Glomerular endothelial cell (primary cell): ENCODE measurements at places on chromosomes 7 and 10. TPM values are rescaled to one million over a fixed set of nuclear protein-coding genes. Genes with fewer than 3 reads are reported as not detected.

The CPA4 gene
- total RNA-seq: 20.2 and 27.7 TPM in 2 replicates

DNA sequence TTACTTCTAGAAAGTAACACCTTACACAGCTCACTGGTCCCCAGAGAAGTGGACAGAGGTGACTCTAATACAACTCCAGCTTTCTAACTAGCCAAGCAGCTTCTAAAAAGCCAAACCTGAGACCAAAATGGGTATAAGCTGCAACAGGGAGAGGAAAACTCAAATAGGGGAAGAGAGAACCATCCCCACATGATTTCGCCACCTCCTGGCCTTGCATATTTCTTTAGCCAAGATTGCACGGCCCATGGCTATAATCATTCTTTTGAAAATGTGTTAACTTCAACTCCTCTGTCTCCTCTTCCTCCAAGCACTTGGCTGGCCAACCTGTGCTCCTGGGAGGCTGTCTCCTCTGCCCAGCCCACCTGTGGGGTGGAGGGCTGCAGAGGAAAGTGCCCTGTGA is 28.7 kb downstream of the NUP42 start:
- DNase-seq: no peak

- DNase-seq: no peak
Measured at GRCh38 chr7:76071316-76072242, 23.7 kb downstream of the MDH2 start.

The HSPA14 gene
- 8.0 and 10.3 TPM in 2 replicates for total RNA-seq

The PDK4 gene
- 2.2 and 8.7 TPM in 2 replicates for total RNA-seq

The GNAI1 gene
- total RNA-seq: 20.0 and 26.7 TPM in 2 replicates

DNA sequence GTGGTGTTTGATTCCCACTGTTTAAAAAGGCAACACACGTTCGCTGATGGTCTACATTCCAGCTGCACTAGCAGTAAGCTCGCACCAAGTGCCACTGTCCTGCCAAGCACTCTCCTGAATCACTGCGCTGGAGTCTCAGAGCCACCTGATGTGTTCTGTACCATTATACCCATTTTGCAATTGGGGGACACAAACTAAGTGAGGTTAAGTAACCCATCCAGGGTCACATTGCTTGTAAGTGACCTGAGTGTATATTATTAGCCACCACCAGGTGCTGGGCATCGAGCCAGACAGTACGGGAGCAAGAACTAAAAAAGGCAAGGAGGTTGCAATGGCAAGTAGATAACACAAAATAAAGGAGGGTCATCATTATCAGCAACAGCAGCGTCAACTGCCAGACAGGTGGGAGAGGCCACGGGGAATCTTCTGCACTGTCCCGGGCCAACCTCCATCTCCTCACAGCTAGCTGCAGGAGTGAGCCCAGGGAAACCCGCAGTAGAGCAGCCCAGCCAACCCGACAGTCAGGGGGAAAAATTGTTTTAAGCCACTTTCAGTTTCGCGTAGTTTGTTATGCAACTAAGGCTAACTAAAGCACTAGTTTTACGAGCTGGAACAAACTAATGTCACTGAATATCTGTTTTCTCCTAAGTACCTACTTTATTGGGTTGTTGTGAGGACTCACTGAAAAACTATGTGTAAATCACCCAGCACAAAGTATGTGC is 712 bp upstream of the CPVL start:
- no peak for DNase-seq

- DNase-seq: peak; percentile 9
Measured at GRCh38 chr7:10225275-10225674, 748.4 kb upstream of the PHF14 start.

The PRLHR gene
- not detected in 2 replicates for total RNA-seq

- no peak for DNase-seq
Measured at GRCh38 chr7:75983471-75984129, 10.8 kb downstream of the TMEM120A start.

The DENND11 gene
- 27.1 and 41.4 TPM in 2 replicates for total RNA-seq

DNA sequence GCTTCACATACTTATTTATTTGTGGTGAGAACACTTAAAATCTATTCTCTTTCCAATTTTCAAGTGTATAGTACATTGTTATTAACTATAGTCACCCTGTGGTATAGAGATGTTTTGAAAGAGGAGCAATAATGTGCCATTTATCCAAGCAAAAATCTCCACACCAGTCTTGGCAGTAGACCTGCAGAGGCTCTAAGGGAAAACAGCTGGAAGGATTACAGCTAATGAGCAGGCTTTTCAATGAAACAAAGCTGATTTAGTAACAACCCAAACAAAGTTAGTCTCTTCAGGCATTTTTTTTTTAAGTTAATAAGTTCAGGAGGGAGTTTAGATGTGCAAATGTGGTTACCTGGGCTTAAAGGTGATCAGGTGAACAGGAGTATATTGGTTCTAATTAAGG is 101.9 kb downstream of the EVX1 start:
- no peak for DNase-seq

The EN2 gene
- total RNA-seq: not detected in 2 replicates

DNA sequence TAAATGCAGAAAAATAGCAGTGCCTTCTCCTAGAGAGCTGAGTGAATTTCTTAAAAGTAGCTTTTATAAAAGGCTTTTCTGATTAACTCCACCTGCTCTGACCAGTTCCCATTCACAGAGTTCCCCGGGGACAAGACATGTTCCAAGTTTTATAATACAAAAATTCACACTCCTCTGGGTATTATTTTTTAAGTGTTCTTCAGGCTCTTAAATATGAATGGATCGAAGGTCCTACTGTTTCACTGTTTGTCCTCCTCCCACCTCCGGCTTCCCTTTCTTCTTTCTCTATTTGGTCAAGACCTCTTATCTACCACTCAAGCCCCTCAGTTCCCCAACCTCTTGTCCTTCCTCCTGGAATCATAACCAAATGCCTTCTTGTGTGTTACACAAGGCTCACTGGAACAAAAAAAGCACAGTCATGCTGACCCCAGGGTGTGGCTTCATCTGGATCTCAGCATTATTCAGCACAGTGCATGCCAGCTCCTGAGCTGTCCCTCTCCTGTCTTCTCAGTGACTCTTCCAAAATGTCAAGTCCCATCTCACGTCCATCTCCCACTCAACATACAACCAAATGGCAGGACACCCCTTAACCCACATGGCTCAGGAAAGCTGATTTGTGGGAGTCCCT is 222.4 kb downstream of the SORCS1 start:
- no peak for DNase-seq
